ENCODE measurements at places on chromosomes 2 and 18.

DNA sequence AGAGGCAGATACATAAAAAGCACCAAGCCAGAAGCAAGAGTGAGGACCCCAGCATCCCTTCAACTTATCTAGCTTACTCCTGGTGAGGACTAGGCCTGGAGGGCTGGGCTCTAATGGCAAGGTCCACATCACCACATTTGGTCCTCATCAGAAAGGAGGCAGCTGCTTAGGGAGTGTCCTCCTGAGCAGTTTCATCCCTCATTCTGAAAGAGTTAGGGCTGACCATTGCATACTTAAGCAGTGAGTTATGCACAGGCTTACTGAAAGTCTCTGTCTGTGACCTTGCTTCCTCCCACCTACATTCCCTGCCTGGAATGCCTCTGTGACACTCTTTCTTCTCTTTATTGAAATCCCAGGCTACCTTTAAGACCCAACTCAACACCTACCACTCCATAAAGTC lies 301.8 kb upstream of the ACVR2A start:
- no peak for DNase-seq

- DNase-seq: no peak
Observed at GRCh38 chr18:3912705-3913104, 462.7 kb downstream of the TGIF1 start.

- no peak for DNase-seq
Observed at GRCh38 chr2:233400961-233401360, 46.7 kb downstream of the DGKD start.

- no peak for DNase-seq
Observed at GRCh38 chr2:99659874-99660273, 170.1 kb upstream of the REV1 start.

DNA sequence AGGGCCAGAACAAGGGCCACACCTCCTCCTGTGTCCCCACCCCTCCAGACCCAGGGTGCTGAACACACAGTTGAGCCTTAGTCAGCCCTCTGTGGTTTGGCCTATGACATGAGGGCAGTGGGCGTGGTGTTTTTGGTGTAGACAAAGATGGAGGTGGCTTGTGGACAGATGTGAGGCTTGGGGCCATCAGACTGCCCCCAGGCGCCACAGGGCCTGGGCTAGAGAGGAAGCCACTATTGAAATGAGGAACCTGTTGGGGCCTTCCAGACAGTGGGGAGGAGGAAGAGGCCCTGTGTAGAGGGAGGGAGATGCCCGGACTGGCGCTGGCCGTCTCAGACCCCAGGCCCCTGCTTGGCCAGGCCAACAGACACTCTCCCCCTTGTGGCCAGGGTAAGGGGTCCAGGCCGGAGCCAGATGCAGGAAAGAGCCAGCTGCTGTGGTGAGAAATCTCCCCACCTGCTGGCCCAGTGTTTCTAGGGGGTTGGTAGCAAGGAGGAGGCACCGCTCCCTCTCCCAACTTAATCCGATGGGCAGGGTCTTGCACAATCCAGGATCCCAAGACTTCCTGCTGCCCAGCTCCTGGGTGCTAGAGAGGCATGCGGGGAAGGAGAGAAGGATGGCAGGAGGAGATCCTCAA lies 53.8 kb downstream of the SMAD7 start:
- no peak for DNase-seq

DNA sequence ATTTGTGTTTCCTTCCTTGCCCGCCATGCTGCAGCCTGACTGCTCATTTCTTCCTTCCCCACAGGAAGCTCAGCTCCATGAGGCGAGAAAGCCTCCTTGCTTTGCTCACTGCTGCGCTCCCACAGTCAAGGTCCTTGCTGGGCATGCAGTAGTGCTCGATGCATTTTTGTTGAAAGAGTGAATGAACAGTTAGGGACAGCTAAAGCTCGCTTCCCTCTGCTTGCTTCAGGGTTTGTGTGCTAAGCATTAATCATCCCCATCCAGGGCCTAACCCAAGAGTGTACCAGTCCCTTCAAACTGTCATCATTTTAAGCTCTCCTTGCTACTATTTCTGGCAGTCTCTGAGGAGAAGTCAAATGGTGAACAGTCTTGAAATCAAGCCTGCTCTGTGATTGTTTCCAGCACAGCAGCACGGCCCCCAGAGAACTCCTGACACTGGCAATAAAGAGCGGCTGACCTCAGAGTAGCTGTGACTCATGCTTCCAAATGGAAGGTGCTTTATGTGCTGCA lies 171.7 kb upstream of the SOX11 start:
- DNase-seq: no peak

GRCh38 chr2:69733342-69734034 lies 8.4 kb upstream of the ANXA4 start:
- no peak for DNase-seq

DNA sequence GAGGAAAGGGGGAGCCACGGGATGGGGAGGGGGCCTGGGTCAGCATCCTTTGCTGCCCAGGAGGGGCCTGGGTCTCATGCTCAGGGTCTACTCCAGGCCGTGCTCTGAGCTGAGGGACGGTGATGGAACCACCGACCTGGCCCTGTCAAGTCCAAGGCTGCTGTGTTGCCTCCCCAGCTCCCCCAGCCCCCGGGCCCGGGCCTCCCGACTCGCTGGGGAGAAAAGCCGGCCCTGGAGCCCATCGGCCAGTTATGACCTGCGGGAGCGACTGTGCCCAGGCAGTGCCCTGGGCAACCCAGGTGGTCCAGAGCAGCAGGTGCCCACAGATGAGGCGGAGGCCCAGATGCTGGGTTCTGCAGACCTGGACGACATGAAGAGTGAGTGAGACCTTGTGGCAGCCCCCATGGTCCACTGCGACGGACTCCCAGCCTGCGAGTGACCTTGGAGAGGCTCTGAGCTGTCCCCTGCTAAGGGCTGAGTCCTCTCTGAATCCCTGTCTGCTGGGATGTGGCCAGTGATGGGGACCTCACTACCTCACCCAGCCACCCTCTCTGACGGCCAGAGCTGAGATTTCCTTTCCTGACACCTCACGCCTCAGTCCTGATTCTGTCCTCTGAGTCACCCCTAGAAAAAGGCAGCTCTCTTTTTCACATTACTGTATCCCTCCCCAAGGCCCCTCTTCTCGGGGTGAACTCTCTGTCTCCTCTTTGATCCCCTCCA lies 2.7 kb downstream of the SLC4A3 start:
- no peak for DNase-seq

DNA sequence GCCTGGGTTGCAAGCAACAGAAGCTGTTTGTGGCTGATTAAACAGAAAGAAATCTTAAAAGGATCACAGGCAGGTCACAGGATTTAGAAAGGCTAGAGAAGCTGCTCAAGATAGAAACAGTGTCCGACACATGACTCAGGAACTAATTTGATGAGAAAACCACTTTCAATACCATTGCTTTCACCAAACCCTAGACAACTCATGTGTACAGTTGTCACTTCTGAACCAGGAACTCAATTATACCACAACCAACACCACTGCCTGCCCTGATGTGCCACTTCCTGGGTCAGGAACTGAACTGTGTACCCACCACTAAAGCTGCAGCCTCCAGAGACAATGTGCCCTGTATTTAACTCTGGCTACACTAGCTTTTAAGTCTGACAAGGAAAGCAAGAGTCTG lies 56.0 kb downstream of the TMEM247 start:
- DNase-seq: no peak

GRCh38 chr2:240868286-240869108 lies at the start of gene AGXT:
Gene AGXT, plus strand, starts transcription at chr2:240868824. Its CDS starts 42 bp downstream, at chr2:240868866.
- no peak for DNase-seq

GRCh38 chr18:23972453-23972852 lies 42.1 kb upstream of the TTC39C start:
- DNase-seq: no peak

DNA sequence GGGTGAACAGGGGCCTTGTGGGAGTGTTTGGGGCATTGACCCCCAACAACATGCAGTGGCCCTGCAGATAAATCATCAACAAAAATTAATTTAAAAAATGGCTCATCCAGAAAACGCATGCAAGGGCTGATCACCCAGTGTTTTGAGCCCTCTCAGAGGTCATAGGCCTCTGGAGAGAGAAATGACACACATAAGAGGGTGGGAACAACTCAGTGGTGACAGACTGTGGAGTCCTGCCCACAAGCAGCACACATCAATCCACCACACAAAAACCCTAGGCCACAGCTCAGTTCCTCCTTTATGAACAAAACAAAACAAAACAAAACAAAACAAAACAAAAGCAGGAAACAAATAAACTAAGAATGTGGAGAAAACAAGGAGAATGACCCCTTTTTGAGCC lies 351.7 kb upstream of the SPHKAP start:
- DNase-seq: no peak

DNA sequence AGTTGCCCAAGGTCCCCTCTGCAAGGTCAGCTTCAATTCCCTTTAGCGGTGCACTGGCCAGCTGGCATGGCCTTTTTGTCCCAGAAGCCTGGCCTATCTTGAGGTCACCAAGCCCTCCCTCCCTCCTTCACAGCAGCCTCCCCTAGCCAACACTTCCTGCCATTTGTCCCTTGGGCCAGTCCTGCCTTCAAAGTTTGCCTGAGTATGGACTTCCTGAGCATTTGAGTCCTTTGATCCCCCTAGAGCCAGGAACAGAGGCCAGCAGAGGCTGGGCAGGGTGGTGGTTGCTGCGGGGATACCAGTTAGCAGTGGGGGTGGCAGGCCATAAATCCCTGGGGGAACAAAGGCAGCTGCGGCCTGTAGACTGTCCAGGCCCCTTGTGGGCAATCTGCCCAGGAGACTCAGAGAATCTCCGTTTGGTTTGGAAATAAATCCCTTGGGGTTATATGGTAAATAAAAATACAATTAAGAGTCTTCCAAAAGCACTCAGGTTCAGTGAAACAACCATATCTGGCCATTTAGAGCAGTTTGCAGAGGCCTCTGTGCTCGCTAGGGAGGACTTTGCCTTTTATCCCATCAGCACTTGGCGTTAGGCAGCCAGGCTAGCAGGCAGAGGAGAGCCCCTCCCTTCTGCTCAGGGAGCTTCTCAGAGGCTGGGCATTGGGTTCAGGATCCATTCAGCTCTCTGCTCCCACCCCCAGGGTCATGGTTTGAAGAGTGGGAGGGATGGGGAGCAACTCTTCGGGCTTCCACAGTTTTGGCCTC lies 3.1 kb upstream of the HES6 start:
- DNase-seq: no peak

- DNase-seq: no peak
Observed at GRCh38 chr2:131567891-131568290, 40.2 kb downstream of the CCDC74A start.

DNA sequence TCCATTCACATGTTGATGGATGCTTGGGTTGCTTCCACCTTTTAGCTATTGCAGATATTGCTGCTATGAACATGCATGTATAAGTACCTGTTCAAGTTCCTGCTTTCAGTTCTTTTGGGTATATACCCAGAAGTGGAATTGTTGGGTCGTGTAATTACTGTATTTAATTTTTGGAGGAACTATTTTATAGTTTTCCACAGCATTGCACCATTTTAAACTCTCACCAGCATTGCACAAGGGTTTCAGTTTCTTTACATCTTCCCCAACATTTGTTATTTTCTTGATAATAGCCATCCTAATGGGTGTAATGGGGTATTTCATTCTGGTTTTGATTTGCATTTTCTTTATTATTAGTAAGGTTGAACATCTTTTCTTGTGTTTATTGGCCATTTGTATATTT lies 16.0 kb downstream of the ACTR3 start:
- DNase-seq: no peak

DNA sequence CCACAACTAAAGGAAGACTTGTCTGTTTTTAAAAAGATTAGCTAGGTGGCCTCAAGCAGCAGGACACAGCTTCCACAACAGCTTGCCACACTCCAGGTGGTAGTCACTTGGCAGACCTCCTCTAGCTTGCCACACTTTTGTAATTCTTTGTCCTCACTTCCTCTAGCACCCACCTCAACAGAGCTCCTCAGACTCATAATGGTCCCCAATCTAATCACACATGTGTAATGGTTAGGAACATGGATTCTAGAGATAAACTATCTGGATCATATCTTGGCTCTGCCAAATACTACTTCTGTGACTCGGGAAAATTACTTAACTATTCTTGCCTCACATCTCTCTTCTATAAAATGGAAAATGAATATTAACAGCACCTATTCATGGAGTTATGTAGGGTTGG lies 3.5 kb downstream of the SNRNP200 start:
- no peak for DNase-seq

GRCh38 chr18:76405681-76406356 lies 89.2 kb downstream of the ZNF516 start:
- no peak for DNase-seq

GRCh38 chr2:197803033-197803444 lies 1.4 kb upstream of the PLCL1 start:
- DNase-seq: no peak

- no peak for DNase-seq
Observed at GRCh38 chr2:241188361-241189092, at the start of gene ANO7. Gene ANO7, plus strand, starts transcription at chr2:241188677. Its CDS starts 1,387 bp downstream, at chr2:241190064.

- no peak for DNase-seq
Observed at GRCh38 chr18:56658261-56658660, 7.1 kb downstream of the WDR7 start.

GRCh38 chr2:191268596-191268995 lies 23.4 kb downstream of the MYO1B start:
- no peak for DNase-seq

- DNase-seq: no peak
Observed at GRCh38 chr2:62344472-62344871, 148.6 kb downstream of the B3GNT2 start.

DNA sequence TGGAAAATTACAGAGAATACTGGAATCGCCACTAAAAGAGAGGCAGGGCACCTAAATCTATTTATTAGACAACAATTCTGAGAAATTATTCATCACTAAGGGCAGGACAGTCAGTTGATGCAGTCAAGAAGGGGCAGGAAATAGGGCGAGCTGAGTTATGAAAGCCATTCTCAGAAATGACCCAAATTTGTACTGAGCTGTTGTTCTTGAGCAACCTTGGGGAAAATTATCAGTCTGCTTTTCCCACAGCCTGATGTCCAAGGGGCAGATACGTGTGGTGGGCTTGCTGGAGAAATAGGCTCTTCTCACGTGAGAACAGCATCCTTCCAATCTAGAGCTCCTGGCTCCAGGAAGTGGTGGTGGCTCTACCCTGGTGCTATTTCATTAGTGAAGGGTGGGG lies 38.6 kb downstream of the STON1 start:
- DNase-seq: no peak

Measured in cerebellar nuclear complex (tissue), 1 donor.